ENCODE measurements at places on chromosomes 16 and 17.

DNA sequence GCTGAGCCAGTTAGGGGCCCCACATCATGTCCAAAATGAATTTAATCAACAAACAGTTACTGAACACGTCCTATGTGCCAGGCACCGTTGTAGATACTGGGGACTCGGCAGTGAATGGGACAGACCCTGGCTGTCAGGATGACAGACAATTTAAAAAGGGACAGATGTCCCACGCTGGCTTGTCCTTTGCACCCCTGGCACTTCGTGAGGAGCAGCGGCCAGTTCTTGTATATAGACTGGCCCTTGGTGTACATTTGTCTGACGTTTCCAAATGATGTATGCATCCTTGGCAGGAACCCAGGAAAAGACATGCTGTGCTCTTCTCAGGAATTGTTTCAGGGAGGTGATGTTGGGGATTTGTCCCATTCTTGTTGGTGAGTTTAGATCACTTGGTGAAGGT lies 21.1 kb downstream of the IL4R start:
- no peak for DNase-seq

- DNase-seq, result no peak
Measured at GRCh38 chr17:72233986-72234385, 113.2 kb downstream of the SOX9 start.

- DNase-seq, result no peak
Measured at GRCh38 chr17:9830711-9831110, 5.0 kb downstream of the GLP2R start.

DNA sequence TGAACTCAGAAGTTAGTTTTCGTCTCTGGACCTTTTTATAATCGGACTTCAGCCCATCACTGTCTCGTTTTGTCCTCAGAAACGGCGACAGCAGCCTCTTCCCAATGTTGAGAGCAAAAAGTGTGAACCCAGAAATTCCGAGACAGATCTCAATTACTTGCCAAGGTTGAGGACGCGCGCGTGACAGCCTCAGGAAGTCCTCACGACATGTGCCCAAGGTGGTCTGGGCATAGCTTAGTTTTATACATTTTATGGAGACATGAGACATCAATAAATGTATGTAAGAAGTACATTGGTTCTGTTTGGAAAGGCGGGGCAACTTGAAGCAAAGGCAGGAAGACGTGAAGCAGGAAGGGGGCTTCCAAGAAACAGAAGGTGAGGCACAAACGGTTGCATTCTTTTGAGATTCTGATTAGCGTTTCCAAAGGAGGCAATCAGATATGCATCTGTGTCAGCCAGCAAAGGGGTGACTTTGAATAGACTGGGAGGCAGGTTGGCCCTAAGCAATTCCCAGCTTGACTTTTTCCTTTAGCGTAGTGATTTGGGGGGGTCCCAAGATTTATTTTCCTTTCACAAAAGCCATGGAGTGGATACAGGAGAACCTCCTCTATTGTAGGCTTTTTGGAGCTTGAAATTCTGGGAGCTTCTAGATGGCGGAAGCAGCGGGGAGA lies 583 bp upstream of the ZNF747 start:
- DNase-seq, result no peak

GRCh38 chr17:82120148-82120547 lies 22.1 kb upstream of the FASN start:
- no peak for DNase-seq

- no peak for DNase-seq
Measured at GRCh38 chr16:6335072-6335471, 997.6 kb upstream of the RBFOX1 start.

DNA sequence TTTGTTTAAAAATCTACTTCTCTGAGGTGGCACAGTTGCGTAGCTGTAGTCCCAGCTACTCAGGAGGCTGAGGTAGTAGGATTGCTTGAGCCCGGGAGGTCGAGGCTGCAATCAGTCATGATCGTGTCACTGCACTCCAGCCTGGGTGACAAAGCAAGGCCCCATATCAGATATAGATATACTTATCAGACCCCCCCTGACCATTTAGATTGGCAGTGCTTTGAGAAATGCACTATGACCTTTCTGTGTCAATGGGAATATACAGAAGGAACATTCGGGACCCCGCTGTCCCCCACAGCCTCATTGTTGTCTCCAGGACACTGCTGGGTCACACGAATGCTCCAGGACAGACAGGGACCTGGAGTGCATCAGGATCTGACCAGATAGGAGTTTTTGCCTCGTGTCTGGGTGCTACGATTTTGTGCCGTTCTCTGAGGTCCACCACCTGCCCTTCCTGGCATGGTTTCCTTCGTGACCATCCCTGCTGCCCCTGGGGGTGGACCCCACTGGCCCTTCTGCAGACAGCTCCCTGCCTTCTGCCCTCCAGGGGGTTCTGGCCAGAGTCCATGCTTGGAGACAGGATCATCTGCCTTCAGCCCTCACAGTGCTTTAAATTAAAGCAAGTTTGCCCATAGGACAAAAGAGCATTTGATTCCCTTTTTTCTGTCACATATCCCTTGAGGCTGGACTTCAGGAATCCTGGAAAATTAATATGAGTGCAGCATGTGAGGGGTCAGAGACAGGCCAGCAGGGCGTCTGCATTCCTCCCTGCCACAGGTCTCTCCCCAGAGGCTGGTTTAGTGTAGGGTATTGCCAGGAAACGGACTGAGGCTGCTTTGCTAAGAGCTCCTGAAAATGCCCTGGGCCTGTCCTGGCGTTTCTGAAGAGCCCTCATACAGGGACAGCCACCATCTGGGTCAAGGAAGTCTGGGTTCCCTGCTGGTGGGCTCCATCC lies 19.3 kb downstream of the PLD6 start:
- DNase-seq, result no peak

DNA sequence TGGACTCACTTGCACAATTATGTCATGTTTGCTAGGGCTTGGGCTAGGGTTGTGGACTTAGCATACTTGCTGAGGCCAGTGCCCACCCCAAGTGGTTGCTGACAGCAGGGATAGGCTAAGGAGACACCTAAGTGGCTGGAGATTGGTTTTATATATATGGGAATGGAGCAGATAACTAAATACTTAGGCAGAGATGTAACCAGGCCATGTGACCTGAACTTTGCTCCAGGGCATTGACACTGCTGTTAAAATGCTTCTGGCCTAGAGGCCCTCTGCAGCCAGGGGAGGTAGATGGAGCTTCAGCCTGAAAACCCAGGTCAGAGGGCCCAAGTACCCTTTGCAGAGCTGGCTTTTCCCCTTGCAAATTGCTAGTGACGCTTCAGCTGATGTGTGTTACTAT lies 1.4 kb upstream of the ITGB3 start:
- DNase-seq, result no peak

DNA sequence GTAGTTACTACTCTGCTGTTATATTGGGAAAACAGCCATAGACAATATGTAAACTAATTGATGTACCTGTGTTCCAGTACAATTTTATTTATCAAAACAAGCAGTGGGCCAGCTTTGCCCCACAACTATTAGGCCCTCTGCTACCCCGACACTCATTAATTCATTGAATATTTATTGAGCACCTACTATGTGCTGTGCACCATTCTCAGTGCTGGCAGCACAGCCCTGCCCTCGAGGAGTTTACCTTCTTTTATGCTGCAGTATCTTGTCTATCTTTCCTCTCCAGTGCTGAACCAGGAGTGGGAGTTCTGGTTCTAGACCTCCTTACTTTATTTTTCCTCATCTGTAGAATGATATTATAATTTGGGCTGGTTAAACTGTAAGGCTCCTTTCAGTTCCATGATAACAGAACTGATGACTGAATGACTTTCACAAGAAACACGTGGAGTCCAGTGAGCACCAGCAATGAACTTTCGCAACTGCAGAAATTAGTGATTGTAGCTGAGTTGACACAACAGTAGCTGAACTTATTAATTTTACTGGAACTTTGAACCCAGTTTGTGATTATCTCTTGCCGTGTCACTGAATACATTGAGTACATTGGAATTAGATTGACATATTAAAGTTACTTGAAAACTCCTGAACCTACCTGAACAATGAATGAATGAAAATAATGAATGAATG lies 2.4 kb downstream of the GOSR2 start:
- DNase-seq, result no peak

- DNase-seq, result no peak
Measured at GRCh38 chr17:45222014-45222288, 266 bp downstream of the FMNL1 start.

- no peak for DNase-seq
Measured at GRCh38 chr16:70490261-70490660, 33.1 kb downstream of the COG4 start.

- no peak for DNase-seq
Measured at GRCh38 chr16:4702466-4702808, 9.1 kb downstream of the NUDT16L1 start.

- DNase-seq, result no peak
Measured at GRCh38 chr17:78661093-78661770, 84.0 kb upstream of the DNAH17 start.

- DNase-seq, result no peak
Measured at GRCh38 chr17:79322211-79323123, 247.8 kb downstream of the ENGASE start.

- DNase-seq, result no peak
Measured at GRCh38 chr16:159136-159849, 6.5 kb upstream of the HBM start.

DNA sequence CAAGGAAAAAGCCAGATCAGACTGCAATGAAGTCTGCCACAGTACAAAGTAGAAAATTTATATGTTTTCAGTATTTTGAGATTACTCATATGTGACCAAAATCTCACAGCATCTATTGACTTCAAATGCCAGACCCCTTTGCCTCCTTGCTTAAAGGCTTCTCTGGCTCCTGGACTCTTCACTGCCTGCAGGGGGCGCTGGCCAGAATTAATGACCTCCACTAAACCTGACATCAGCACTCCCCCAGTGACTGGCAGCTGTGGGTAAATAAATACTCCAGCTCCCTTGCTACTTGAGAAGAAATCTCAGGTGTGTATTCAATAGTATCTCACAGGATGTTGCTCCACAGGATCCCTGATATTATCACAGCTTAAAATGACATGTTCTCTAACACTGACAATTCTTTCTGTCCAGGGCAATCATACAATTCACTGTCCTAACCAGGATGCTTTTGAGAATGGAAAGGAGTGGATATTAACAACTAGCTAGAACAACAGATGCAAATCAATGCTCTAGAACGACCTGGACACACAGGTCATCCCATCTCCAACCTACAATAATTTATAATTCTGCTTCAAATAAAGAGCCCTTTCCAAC lies 4.0 kb downstream of the BECN1 start:
- DNase-seq, result peak; percentile 74

- no peak for DNase-seq
Measured at GRCh38 chr17:35932586-35932985, 2.0 kb upstream of the RDM1 start.

DNA sequence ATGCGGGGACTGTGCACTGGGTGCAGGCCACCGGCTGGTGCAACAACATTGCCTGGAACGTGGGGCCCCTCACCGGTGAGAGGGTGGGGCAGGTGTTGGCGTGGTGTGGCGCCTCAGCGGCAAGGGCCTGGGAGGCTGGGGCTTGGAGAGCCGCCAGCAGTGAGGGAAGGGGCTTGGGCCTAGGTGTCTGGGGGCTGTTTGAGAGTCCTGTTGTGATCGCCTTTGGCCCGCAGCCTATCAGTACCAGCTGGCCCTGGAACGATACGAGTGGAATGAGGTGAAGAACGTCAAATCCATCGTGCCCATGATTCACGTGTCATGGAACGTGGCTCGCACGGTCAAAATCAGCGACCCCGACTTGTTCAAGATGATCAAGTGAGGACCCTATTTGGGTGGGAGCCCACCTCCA lies 2.6 kb upstream of the TMEM88 start:
- DNase-seq, result no peak

- DNase-seq, result no peak
Measured at GRCh38 chr17:46053911-46054534, 55.0 kb downstream of the STH start.

- peak; percentile 47 for DNase-seq
Measured at GRCh38 chr17:67779098-67779672, 46.1 kb upstream of the BPTF start.

DNA sequence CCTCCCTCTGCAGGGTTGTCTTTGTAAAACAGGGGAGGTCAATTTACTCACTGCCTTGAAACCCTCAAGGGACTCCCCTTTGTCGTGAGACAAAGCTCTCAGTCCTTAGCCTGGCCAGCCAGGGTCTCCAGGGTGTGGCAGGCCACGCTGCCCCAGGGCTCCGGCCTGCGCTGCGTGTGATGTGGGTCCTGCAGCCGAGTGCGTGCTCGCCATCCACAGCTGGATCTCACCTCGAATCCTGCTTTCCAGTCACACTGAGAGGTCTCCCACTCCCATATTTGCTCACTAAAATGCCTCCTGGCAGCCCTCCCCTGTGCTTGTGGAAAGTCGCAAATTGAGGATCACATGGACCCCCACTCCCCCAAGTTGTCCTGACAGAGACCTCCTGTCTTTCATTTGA lies 10.0 kb upstream of the CLEC18C start:
- no peak for DNase-seq

DNA sequence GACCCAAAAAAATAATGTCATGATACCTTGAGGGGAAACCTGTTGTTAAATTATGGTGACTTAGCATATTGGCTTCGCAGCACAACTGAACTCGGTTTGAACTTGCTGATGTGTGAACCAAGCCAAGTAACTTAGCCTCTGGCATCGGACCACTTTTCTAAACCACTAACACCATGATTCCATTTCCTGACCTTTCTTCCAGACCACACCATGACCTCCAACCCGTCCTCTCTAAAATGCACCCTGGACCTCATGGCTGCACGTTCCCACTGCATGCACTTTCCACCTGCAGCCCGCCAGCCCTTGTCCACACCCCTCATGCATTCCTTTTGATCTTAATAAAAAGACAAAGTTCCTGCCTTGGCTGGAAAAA lies 29.3 kb downstream of the DYNLRB2 start:
- no peak for DNase-seq

DNA sequence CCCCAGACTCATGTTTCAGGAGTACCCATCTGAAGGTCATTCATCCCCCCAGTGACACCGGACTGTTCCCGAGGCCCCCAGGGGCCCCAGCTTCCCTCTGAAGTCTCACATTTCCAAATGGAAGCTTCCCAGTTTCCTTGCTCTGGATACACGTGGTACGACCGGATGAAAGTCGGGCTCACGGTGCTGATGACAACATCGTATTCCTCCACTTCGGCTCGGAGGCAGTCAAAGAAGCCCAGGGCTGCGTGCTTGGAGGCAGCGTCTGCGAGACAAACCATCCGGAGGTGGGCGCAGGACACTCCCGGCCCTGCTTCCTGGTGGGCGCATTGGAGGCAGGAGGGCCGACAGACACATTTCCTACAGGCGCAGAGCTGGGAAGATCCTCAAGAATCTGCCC lies 18.7 kb downstream of the DHRS7C start:
- DNase-seq, result no peak

Data from NCI-H774 (cell line).